ENCODE measurements at places on chromosomes 6 and 20.
A peak's percentile ranks its signal among the peaks of the same experiment; 100 is the strongest.

DNA sequence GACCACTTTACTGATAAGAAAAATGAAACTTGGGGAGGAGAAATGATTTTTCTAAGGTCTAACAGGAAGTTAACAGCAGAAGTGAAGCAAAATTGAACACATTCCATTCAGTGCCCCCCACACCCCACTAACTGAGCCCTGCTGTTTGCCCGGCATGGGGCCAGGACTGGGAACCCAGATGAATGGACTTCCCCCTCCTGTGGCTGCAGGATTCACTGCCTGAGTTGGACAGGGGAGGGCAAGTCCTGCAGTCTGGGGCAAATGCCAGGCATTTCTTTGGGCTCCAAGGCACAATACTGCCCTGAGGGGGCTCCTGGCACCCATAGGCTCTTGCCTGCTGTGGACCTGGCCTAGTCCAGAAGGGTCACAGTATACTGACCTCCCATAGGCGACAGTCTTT, 28.3 kb downstream of the FYN start:
- no peak for DNase-seq

- DNase-seq = no peak
Observed at GRCh38 chr20:3307078-3307477, 68.1 kb upstream of the SLC4A11 start.

DNA sequence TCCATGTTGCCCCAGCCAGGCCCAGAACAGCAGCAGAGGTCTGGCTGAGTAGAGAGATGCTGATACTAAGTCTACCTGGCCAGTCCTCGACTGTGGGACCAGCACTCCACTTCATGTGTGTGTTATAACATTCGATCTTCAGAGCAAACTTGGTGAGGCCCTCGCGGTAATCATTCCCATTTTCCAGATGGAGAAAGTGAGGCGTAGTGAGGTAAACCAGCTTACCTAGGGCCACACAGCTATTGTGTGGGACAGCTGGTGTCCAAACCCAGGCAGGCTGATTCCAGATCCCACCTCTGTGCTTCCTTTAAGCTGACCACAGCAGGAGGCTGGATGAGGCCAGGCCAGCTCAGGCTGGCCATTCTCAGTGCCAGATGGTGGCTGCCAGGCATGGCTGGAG, 47.7 kb upstream of the SLC32A1 start:
- DNase-seq = no peak

DNA sequence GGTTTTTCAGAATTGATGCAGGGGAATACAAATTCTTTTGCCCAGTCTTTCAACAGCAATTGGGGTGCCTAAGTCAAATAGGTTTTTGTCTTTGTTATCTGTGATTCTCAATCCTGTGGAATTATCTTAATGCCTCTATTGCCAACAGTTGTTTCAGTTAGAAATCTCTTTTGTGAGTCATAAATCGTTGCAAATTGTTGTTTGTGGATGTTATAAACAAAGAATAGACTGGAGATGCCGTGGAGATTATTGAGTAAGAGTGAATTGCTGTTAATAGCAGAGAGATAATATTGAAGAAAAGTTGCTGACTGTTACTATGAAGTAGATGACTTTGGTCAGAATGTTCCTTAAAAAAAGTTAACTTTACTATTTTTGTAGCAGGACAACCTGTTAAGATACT, 63.7 kb upstream of the POPDC3 start:
- no peak for DNase-seq

GRCh38 chr6:102759415-102759814, 1365.9 kb downstream of the GRIK2 start:
- DNase-seq = no peak

DNA sequence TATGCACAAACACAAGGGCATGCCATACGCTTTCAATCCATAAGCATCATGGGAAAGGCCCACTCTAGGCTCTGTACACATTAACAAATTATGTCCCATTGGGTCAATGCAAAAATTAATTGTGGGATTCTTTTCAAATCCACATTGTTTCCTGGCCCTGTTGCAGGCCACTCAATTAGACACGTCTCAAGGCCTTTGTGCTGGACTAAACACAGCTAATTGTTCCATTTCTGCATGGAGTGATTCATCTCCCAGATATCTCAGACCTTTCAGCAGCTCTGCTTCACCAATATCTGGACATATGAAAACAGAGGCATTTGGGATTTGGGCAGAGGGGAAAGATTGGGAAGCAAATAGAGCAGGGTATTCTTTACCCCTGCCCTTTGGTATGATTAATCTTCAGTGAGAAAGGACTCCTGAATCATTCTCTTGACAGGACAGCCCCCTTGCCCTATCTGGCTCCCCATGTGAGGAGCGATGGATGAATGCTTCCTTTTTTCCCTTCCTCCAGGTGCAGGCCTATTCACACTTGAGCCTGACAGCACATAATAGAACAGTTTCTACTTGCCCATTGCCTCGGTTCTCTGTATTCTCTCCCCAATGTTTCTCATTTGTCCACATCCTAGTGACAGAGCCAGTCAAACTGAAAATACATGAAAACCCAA, 547.6 kb downstream of the HAO1 start:
- no peak for DNase-seq

- no peak for DNase-seq
Observed at GRCh38 chr6:152976749-152977148, 6.1 kb downstream of the FBXO5 start.

- no peak for DNase-seq
Observed at GRCh38 chr6:126117251-126117650, 130.9 kb downstream of the TRMT11 start.

GRCh38 chr6:1708122-1708521, 98.4 kb downstream of the FOXC1 start:
- DNase-seq = no peak

- DNase-seq = no peak
Observed at GRCh38 chr20:1798982-1799381, 96.2 kb upstream of the SIRPA start.

GRCh38 chr20:49403012-49403411, 79.5 kb downstream of the KCNB1 start:
- DNase-seq = no peak

DNA sequence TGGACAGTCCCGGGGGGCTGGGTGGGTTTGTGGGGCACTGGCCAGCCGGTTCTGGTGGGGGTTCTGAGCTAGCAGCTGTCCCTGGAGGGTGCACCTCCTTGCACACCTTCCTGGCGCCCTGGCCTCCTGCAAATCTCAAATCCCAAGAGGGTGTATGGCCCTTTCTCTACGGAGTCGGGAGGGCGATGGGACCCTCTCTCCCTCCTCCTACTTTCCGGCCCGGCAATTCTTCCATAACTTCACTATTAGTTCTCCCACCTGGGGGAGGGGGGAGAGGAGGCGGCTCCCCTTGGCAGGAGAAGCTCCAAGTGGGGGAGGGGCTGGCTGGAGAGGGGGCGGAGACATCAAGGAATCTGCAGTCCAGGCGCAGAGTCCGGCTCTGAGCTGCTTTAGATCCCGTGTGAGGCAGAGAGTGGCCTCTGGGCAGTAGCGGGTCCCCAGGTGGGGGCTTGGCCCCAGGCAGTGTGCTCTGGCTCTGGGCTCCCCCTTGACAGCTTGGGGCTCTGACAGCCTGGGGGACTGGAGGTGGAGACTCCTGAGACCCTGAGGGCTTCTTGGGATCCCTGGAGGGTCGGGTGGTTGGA, 1.4 kb upstream of the LAMA5 start:
- no peak for DNase-seq

DNA sequence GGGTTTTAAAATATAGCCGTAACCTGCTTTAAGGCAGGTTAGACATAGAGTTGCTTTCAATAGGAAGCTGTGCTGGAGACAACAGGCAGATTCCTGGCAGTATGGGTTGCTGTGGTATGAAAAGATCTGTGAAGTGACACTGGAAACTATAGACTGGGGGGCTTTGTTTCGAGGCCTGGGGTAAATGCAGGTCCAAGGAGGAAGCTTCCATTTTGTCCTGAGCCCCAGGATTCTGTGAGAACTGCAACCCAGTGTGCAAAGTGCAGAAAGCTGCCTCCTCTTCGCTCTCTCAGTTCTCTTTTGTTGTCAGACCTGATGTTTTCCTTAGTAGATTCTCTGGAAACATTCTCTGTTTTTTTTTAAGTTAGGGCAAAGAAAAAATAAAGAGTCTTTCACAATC, 86.9 kb downstream of the LYRM4 start:
- DNase-seq = no peak

- DNase-seq = no peak
Observed at GRCh38 chr6:127464161-127464880, 5.1 kb upstream of the KIAA0408 start.

DNA sequence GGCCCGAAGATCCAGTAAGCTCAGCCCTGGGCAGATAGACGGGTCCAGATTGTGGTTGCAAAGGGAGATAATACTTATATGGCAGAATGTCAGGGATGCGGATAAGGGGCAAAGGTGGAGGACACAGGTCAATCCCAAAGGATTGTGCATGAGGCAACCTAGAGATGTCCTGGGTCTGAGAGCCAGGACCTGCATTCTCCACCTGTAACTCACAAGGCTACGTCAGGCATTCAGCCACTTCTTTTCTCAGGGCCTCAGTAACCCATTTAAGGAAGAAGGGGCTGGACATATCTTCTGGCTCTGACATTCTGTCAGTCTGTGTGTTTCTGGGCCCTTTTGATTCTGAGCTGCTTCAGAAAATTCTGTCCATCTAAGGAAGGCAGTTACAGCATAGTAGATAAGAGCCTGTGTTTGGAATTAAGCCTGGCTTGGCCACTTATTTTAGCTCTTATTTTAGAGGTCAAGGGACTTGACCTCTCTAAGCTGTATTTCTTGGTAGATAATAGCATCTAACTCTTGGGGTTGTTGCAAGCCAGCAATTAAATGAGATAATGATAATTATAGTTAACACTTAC, 40.2 kb downstream of the CNBD2 start:
- no peak for DNase-seq

GRCh38 chr6:56072856-56073255, 174.5 kb downstream of the COL21A1 start:
- DNase-seq = no peak

- DNase-seq = no peak
Observed at GRCh38 chr6:112231594-112232060, 22.7 kb downstream of the LAMA4 start.

GRCh38 chr6:30060606-30061091, 416 bp upstream of the POLR1H start:
- peak; percentile 14 for DNase-seq

GRCh38 chr6:170234419-170234818, 56.5 kb downstream of the DLL1 start:
- no peak for DNase-seq

DNA sequence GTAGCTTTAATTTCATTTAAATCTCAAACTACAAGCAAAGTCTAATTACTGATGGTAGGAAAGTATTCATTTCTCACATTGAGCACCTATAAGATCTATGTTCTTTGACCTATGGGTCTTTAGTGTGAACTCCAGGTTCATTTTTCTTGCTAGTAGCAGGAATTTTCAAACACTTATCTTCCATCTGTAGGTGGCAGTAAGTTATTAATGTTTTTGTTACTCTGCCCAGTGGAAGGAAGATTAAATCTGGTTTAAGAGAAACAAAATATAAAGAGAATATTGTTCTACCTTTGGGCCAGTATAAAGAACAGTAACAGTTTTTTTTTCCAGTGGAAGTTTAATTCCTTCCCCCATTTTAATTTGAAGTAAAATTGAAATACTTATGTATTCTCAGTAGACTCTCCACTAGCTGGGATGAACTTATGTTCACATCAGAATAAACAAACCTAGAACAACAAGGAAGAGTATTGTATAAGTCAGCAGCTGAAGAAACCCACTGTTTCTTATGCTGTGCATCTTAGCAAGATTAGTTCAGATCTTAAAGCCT, 328.2 kb downstream of the PHF3 start:
- no peak for DNase-seq

DNA sequence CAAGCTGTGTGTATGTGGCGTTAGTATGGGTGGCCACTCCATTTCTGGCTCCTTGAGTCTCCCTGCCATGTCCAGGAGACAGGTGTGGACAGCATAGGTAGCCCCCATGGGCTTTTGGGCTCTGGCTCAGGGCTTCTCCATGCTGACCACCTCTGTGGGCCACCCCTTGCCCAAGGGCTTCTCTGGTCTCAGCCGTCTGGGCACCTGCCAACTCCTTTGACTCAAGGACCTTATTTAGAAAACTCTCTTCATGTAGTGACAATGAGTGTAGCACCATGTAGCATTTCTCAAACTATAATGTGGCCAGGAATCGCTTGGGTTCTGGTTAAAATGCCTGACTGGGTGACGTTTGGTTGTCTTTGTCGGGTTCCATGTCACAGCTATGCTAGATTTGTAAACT, 5.1 kb upstream of the GTSF1L start:
- DNase-seq = no peak

DNA sequence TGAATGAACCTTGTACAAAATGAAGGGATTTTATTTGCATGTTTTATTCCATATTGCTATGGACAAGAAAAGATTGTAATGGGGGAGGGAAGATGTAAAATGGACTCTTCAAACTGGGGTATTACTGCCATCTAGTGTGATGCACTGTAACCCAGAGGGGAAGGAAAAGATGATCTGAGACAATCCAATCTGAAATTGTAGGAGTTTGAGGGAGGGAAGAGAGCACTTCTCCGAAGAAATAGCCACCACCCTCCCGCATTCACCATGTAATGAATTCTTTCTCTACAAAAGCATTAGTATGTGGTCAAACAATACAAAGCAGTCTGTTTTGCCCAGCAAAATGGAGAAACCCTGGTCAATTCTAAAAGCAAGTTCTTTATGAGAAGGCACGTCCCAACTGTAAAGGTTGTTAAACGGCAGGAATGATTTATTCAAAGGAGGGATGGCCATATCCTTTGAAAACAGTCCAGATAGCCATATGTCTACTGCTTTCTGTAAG, 679.5 kb upstream of the NRSN1 start:
- DNase-seq = no peak

DNA sequence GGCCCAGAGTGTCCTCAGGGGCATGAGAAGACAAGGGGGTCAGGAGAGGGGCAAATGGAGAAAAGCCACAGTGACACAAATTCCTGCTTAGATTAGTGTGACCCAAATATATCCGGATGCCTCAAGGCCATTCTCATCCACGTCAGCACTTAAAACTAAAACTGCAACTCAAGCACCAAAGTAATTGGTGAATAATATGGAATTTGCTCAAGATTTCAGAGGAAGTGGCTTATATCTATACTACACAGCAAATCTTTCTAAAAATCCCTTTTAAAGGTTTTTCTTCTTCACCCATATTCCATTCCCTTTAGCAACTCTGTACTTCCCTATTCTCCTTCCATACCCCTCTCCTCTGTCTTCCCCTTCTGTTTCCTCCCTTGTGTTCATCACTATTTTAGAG, 15.2 kb downstream of the DEF6 start:
- DNase-seq = no peak

- no peak for DNase-seq
Observed at GRCh38 chr20:54255157-54255556, 47.3 kb downstream of the PFDN4 start.

- no peak for DNase-seq
Observed at GRCh38 chr6:11900662-11901598, 111.2 kb upstream of the HIVEP1 start.

- DNase-seq = no peak
Observed at GRCh38 chr20:1845701-1846100, 49.5 kb upstream of the SIRPA start.

DNA sequence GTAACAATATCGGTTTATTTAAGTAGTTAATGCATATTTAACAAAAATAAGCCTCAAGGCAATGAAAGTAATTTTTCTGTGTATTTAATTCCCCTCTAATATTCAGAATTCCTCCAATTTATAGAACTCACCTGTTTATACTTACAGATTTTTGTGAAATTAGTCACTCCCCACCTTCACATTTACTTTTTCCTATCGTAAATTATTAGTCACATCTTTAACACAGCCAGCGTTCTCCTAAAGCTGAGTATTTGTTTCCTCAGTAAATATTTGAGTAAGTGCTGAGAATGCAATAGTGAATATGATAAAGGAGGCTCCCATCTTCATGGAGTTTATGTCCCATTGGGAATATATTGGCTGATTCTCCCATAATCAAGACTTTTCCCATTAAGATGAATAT, 88.0 kb downstream of the SYCP2 start:
- no peak for DNase-seq

GRCh38 chr6:42599558-42599957, 35.7 kb downstream of the UBR2 start:
- DNase-seq = no peak
